ENCODE measurements at places on chromosomes 5 and 9.

DNA sequence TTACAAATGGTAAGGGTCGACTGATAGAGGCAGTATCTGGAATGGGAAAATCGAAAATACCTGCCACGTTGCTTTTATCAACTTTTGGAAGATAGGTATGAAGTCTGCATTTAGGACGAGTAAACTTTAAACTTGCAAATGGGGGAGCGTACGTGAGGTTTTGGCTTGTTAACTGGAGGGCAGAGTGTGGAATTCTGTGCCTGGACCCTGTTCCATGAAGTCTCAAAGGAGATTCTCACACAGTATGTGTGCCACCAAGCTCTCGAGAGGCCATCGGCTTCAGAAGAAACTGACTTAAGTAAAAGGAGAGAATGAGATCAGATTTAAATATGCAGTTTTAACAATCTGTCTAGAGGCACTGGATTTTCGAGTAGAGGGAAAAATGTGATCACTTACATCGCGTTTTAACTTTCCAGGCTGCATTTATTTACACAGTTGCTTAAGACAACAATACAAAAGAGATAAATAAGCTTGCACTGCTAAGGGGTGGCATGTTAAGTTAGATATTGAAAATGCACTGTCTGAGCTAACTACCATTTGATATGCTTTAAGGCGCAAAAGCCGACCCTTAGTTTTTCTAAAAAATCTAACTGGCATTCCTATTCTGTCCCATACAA is 401.6 kb downstream of the EBF1 start:
- no peak for DNase-seq

DNA sequence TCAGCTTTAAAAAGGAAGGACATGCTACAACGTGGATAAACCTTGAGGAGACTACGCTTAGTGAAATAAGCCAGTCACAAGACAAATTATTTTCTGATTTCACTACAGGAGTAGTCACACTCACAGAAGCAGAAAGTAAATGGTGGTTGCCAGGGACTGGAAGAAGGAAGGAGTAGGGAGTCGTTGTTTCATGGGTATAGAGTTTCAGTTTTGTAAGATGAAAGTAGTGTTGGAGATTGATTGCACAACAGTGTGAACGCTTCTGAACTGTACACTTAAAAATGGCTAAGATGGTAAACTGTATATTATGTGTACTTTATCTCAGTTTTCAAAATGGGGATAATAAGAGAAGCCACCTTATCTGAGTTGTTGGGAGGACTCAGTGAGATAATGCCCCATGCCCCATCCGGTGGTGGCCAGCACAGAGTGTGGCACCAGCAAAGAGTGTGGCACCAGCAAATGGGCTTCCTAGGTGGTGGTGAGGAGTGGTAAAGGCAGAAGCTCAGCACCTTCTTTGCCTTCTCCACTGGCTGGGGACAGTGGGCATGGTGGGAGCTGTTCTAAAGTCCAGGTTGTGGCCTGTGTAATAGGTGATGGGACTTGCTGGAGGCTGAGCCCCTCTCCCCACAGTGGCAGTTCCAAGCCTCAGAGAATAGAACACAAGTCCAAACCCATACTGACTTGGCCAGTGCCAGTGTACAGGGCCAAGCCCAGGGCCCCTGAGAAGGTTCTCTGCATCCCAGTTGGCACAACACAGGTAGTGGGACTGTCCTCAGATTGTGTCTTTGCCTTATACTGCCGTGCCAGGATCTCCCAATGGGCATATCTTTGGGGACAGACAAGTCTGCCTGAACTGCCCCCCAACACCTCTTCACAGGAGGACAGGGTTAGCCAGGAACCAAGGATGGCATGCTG is 4.4 kb downstream of the SLC22A4 start:
- no peak for DNase-seq

GRCh38 chr5:1521671-1522600 is 1.8 kb downstream of the LPCAT1 start:
- no peak for DNase-seq

- peak; percentile 32 for DNase-seq
Observed at GRCh38 chr5:110008131-110008530, 318.4 kb downstream of the MAN2A1 start.

GRCh38 chr5:34411470-34412346 is 244.4 kb upstream of the RAI14 start:
- DNase-seq = no peak

DNA sequence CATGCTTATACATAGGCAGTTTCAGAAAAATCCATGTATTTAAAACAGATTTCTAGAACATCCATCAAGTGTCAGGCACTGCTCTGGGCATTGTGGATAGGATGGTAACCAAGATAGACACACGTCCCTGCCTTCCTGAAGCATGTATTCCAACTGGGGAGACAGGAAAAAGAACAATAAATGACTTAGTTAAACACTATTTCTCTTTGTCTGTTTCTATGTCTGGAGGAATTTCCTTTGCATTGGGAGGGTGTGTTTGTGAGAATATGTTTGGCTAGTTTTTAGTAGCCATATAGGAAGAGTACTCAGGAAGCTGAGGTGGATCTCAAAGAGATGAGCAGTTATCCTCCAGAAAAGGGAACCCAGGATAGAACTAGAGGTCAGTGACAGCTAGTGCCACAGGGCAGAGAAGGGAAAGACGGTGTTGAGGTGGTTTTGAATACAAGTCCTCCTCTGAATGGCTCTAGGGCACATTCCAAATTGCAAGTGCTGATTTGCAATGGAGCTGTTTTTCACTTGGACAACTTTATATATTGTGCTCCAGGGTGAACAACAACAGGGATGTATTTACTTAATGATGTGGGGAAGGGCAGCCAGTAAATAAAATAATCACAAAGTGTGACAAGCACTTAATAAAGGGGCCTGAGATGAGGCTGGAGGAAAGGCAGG is 144.7 kb upstream of the SHB start:
- DNase-seq = no peak

DNA sequence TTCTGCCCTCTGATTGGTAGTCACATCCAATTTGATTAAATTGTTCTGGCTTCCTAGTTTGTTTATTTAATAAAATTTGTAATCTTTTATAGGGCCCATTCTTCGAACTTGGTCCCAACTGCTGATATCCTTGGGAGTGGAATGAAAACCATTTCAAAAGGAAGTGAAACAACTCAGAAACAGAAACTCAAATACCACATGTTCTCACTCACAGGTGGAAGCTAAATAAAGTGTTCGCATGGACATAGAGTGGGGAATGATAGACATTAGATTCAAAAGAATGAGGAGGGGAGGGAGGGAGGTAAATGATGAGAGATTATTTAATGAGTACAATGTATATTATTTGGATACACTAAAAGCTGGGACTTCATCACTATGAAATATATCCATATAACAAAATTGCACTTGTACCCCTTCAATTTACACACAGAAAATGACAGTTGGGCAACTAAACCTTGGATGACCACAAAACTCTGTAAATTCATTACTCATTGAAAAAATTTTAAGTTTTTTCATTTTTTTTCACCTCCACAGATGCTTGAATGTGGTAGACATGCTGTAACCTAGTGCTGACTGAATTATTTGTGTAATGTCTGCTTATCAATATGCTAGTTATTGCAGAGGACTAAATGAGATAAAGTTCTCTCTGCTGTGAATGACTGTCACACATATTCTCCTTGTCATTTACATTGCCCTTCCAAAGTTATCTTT is 16.0 kb downstream of the ATP10B start:
- DNase-seq = no peak

All from astrocyte of the cerebellum (primary cell).